SIG-M5 (cell line): ENCODE measurements at places on chromosomes 1 and 21.
A peak's percentile ranks its signal among the peaks of the same experiment; 100 is the strongest.

DNA sequence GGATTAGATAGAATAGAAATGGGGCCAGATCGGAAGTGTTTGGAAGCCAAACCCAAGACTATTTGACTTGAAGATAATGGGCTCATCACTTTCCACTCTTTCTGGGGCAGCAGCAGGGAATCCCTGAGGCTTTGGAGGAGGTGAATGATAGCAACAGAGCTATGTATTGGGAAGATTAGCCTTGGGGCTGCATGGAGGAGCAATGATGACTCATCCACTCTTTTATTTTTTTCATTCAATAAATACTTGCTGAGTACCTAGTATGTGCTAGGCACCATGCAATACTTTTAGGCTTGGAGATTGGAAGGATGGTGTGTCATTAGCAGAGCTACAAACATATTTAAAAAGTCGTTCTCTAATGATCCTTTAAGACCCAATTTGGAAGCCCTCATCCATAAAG, 166.9 kb upstream of the FOXD3 start:
- no peak for DNase-seq

DNA sequence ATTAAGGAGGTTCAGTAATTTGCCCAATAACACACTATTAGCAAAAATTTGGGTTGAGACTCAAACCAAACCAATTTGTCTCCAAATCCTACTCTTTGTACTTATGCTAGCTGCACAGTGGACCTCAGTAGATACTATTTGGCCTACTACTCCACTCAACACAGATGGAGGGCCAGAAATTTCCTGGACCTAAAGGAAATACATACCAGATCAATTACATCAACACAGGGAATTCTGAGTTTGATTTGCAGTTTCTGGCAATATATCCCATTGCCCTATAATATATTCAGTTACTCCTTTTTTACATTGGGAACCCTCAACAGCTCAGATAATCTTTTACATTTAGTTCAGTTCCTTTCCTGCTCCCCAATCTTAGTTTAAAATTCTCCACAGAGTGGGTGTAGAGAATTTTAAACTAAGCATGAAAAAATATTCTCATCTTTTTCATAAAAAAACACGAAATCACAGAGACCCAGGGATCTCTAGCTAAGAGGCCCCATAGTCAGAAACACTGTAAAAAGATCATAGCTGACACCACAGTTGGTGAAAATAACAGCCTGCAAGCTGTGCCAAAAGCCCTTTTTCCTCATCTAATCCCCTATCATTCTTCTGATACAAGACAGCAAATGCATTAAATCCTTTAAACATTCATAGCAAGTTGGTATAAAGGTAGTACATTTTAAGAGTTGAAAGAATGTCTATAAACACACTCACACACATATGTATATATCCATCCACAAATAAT, 317.7 kb upstream of the ESRRG start:
- no peak for DNase-seq

GRCh38 chr1:234612352-234613127, 2.6 kb upstream of the IRF2BP2 start:
- peak; percentile 100 for DNase-seq

- no peak for DNase-seq
These were observed 13.3 kb upstream of the CCDC27 start for GRCh38 chr1:3738943-3739342.

GRCh38 chr21:37193676-37194075, 73.5 kb downstream of the VPS26C start:
- no peak for DNase-seq

DNA sequence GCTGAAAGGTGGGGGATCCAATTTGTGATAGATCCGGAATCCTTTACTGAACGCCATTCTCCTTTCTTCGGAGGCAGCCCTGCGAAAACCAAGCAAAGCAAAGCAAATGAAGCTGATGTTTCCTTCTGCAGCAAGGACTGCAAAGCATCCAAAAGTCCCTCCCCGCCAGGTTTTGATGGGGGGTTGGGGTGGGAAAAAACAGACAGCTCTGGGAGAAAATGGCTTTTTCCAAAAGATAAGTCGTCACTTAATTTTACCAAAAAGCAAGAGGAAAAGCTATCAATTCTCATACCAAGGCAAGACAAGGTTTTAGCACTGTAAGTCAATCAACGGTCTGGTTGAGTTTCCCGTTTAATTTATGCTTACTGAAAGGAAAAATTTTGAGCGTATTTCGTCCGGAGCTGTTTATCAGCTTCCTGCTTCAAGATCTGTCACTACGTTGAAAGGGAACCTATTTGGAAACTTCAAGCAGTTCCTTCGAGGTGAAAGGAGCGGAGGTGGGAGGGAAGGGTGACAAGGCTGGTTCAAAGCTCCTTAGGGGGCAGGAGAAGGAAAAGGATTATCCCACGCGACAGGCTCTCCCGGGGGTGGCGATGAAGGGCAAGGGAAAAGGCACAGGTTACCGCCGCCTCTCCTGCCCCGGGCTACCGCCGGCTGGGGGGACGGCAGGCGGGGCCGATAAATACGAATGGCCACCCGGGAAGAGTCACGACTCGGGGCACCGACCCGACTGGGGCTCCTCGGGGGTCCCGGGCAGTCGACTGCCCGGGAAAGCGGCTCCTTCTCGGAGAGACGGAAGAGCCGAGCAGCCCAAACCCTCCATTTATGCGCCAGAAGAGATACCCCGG, 750 bp downstream of the SYNJ1 start:
- DNase-seq: peak; percentile 8

DNA sequence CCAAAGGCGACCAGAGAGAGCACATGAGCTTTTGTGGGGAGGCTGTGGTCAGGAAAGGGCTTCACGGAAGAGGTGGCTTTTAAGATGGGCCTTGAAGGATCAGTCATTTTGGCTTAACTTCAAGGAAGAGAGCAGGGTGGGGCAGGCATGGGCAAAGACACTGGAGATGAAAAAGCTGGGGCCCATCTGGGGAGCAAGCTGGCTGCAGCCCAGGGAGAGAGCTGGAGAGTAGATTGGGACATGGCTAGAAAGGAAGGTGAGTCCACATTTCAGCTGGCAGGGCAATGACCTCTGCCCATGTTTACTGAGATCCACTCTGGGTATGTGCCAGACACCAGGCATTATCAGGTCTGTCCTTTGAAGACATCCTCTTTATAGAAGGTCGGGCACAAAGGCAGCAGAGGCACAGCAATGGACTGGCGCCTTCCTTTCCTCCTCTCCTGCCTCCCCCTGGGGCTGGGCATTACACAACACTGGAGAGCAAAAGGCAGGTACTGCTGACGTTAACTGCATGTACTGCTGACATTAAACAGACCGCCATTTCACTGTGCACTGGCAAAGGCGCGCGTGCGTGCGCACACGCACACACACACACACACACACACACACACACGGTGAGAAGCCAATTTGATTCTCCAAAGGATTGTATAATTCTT, 2.2 kb upstream of the UBXN10 start:
- no peak for DNase-seq

GRCh38 chr1:174232761-174233160, 73.4 kb downstream of the RABGAP1L start:
- no peak for DNase-seq

DNA sequence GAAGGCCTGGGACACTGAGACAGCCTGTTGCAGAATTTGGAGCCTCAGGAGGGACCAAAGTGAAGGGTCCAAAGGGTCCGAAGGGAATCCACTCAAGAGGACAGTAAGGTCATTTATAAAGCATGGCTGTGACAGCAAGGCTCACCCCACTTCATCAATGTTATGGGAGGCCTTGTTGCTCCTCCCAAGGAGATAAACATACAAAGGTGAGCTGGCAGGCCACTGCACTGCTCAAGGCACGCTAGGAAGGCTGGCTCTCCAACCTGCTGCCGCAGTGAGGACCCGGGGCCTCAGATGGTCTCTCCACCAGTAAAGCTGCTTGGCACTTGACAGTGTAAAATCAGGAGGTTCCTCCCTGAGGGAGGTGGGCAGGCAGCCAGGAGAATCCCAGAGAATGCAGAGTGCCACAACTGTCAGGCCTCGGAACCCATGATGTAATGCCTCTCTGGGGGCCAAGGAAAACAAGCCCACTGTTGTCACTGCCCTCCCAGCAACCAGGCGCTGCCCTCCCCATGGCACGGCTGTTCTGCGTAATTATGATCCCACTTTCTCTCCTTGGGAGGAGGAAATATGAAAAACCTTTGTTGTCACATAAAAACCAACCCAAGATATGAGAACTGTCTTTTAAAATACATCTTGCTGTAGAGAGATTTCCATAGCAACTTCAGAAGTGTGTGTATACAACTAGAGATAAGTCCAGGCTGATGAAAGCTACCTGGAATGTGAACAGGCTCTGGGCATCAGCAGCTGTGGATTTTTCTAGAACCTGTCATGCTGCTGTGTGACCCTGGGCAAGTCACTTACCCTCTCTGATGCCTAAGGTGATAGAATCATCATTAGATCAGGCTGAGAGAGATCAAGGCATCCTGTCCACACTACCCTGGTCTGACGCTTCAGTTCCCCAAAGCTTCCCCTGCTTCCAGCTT, 102.5 kb downstream of the KCNN3 start:
- DNase-seq: no peak

DNA sequence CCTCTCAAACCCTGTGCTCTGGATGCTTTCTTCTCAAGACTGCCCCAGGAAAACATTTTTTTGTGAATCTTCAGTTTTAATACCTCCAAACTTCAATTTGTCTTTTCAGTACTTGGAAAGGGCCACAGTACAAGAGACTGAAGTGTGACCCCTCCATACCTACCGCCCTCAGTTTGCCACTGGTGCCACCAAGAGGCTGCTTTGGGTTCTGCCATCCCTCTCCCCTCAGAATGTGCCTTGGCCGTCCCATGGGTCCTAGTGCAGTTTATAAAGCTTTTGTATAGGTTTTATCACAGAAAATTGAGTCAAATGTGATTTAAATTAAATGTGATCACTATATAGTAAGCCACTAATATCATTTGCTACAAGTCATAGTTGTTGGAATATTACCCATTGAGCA, 60.8 kb upstream of the PGD start:
- no peak for DNase-seq

- DNase-seq: no peak
These were observed 282.4 kb downstream of the HLX start for GRCh38 chr1:221161571-221162041.

GRCh38 chr1:228376262-228376628, 30.4 kb downstream of the TRIM11 start:
- DNase-seq: no peak

DNA sequence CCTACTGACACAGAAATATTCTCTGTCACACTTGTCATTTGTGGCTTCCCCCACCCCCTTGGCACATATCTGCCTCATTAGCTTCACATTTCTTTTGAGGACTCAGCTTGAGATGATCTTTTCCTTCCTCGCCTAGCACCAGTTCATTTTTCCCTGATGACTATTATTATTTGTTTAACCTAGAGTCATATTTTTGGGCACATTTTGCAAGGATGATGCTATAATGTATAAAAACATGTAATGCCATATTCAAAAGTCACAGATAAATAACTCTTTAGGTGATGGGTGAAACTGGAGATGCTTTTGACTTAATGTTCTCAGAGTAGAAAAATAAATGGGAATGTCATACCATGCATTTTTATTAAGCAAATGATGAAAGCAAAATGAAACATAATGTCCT, 202.7 kb downstream of the BACH1 start:
- DNase-seq: no peak

- DNase-seq: no peak
These were observed 39.1 kb upstream of the ID3 start for GRCh38 chr1:23598424-23598823.

GRCh38 chr1:94094469-94095111, 26.4 kb downstream of the ABCA4 start:
- no peak for DNase-seq

- no peak for DNase-seq
These were observed 23.7 kb downstream of the NKAIN1 start for GRCh38 chr1:31216016-31216415.

- DNase-seq: no peak
These were observed 9.1 kb upstream of the TMEM61 start for GRCh38 chr1:54971317-54971791.

- no peak for DNase-seq
These were observed at the start of gene ARID4B for GRCh38 chr1:235327559-235328270. TSS of gene ARID4B (minus strand) at chr1:235328179. CDS start at chr1:235326919, 1,260 bp downstream.

- no peak for DNase-seq
These were observed 5.6 kb upstream of the PLCH2 start for GRCh38 chr1:2470290-2471158.

GRCh38 chr1:203769505-203770343, 4.7 kb downstream of the LAX1 start:
- peak; percentile 95 for DNase-seq

GRCh38 chr1:217919683-217920388, 288.7 kb downstream of the SPATA17 start:
- no peak for DNase-seq

- no peak for DNase-seq
These were observed 522.7 kb downstream of the NUF2 start for GRCh38 chr1:163844459-163844858.

DNA sequence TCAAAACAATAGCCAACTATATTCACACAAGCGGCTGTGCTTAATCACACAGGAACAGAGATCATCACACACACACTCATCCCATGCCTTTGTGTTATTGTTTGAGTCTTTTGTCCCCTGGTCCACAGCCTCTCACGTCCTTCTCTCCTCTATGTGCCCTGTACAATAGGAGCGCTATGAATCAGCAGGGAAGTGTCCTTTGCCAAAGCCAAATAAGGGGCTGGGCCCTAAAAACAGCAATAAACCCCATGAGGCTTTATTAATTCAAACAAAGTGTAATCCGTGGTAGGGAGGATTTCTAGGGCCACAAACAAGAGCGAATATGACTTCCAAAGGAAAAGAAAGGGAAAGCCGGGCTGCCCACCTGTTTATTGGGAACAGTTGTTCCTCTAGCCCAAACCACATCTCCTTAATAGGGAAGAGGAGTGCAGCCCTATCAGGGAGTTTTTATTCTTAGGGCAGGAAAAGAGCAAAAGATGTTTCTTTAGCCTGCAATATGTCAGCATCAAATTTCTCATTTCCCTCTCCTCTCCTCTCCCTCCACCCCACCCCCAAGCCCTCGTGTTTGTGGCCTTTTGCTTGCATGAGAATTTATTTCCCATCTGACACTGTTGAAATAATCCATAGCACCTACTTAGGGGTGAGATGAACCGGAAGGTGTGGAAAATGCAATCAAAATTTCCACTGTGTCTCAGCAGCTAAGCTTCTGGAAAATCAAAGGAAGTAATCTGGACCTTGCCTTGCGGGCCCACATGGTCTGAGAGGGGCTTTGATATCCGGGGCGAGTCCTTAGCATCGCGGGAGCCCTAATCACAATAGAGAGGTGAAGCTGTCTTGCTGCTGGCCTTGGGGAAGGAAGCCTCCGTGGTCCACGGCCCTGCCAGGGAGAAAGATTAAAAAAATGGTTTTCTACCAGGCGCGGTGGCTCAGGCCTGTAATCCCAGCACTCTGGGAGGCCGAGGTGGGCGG, 45.3 kb upstream of the ITPKB start:
- no peak for DNase-seq

- DNase-seq: no peak
These were observed 762.1 kb upstream of the NEGR1 start for GRCh38 chr1:73044241-73045036.

- no peak for DNase-seq
These were observed 37.4 kb downstream of the TMCO4 start for GRCh38 chr1:19762175-19762779.

DNA sequence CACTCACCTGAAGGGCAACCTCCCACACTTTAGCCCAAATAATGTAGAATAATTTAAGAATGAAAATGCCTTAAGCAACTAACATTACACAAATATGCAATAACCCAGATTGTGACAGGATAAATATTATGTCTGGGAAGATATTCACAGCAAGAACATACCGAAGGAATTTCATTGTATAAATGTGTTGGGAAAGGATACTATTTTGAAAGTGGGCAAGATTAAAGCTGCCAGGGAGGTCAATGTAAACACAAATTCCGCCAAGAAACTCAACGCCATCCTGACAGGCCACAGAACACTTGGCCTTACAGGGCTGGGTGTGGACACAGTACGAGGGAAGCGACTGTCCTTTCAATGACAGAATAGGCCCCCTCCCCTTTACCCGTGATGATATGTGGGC, 173.3 kb downstream of the RUNX1 start:
- no peak for DNase-seq
